ENCODE measurements at places on chromosomes 5 and 9. TPM values are rescaled to one million over a fixed set of nuclear protein-coding genes. Genes with fewer than 3 reads are reported as not detected.
A peak's percentile ranks its signal among the peaks of the same experiment; 100 is the strongest.

The OR1J2 gene
- not detected for total RNA-seq

The SLC25A2 gene
- total RNA-seq = 0.62 TPM

The CFAP77 gene
- 3.7 TPM for total RNA-seq

The TMEFF1 gene
- 45.8 TPM for total RNA-seq

The CRHBP gene
- total RNA-seq = 108 TPM

The NRG2 gene
- not detected for total RNA-seq

The TBC1D2 gene
- 2.3 TPM for total RNA-seq

The FGD3 gene
- total RNA-seq = 1.1 TPM

The TOR2A gene
- total RNA-seq = 29.1 TPM

The PCA3 gene
- 0.62 TPM for total RNA-seq

The SLC6A3 gene
- 0.10 TPM for total RNA-seq

DNA sequence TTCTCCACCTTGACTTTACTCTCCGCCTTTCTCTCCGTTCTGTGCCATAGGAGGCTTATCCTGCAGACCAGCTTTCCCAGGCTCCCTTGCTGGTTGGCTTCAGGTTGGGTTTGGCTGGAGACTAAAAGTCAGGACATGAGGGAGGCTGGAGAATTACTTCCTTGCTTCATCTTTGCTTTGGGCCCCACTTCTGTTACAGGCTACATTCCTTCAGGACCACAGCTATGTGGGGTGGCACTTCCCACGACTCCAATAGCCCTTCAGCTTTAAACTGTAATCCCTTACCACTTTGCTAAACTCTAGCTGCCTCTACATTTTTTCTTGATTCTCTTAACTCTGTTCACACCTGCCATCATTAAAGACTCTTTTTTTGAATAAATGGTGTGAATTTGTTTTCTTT lies 186.7 kb upstream of the NR4A3 start:
- no peaks in the 10 kb centered on the region for H3K27me3 ChIP-seq
- DNase-seq = no peak
- no peak overlapping the region for H3K27ac ChIP-seq

DNA sequence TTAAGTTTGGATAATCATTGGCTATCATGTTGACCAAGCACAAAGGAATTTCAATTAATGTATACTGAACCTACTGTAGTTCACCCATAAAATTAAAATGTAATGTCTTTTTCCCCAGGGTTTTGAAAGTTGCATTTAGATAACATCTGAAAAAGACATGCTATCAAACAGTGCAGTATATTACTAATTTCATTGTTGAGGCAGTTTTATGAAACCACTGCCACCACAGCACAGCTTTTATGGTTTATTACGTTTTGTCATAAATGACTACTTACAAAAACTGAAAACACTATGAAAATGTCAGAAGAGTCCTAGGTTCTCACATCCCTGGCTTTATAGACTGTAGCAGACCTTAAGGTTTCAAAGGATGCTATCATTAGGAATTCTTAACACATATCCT lies 32.0 kb upstream of the HAPLN1 start:
- no peaks in the 10 kb centered on the region for H3K4me1 ChIP-seq
- no peak for DNase-seq
- no peak overlapping the region for H3K4me3 ChIP-seq
- peaks cover 12% of the 10 kb centered on the region for H3K36me3 ChIP-seq
- H3K27ac ChIP-seq = no peak overlapping the region

DNA sequence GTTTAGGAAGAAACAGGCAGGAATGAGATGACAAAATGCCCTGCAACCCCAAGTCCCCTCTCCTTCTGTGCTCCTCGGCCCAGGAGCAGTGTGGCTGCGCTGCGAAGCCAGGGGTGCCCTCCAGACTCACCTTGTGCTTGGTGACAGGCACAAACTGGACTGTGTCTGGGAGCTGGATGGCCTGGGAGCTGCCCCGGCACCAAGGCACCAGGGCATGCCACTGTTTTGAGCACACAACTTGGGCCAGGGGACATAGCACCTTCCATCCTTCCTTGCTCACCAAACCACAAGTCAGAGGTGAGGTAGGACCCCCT lies 51.1 kb downstream of the PRRT1B start:
- peaks cover 15% of the 10 kb centered on the region for H3K4me1 ChIP-seq
- peaks cover 25% of the 10 kb centered on the region for H3K27me3 ChIP-seq
- no peak overlapping the region for H3K27ac ChIP-seq
- no peak overlapping the region for H3K4me3 ChIP-seq

GRCh38 chr5:126124706-126125345 lies 298.4 kb upstream of the GRAMD2B start:
- no peak overlapping the region for H3K4me3 ChIP-seq
- H3K27me3 ChIP-seq = peaks cover 4% of the 10 kb centered on the region
- H3K27ac ChIP-seq = peak overlapping the region; percentile 15
- no peak for DNase-seq
- no peaks in the 10 kb centered on the region for H3K36me3 ChIP-seq

GRCh38 chr5:76495870-76496269 lies 92.8 kb downstream of the IQGAP2 start:
- H3K27ac ChIP-seq = no peak overlapping the region
- DNase-seq = no peak
- H3K4me3 ChIP-seq = no peak overlapping the region
- H3K4me1 ChIP-seq = peaks cover 17% of the 10 kb centered on the region
- H3K27me3 ChIP-seq = peaks cover 1% of the 10 kb centered on the region
- H3K36me3 ChIP-seq = no peaks in the 10 kb centered on the region

- H3K4me3 ChIP-seq = no peak overlapping the region
- H3K27ac ChIP-seq = no peak overlapping the region
- H3K36me3 ChIP-seq = peaks cover 27% of the 10 kb centered on the region
- no peak for DNase-seq
Observed at GRCh38 chr5:81450940-81451339, 57.0 kb upstream of the ACOT12 start.

DNA sequence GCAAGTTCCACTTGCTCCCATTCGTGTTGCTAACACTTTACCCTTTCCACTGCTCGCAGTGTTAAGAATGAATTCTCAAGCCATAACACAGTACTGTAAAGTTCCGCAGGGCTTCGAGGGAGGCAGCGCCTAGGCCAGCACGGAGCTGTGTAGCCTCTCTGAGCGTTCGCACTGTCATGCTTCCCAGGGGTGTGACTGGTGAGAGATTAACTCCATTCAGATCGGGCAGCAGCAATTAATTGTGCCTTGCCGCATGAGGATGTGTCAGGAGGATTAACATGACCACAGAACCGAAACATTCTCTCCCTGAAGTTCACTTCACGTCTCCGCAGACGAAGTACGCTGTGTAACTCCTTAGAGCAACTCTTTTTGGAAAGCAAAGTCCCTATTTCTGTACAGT lies 23.2 kb downstream of the ZBTB34 start:
- DNase-seq = no peak
- H3K4me1 ChIP-seq = peaks cover 21% of the 10 kb centered on the region
- no peaks in the 10 kb centered on the region for H3K27me3 ChIP-seq
- H3K4me3 ChIP-seq = no peak overlapping the region
- peaks cover 12% of the 10 kb centered on the region for H3K36me3 ChIP-seq
- H3K27ac ChIP-seq = no peak overlapping the region

DNA sequence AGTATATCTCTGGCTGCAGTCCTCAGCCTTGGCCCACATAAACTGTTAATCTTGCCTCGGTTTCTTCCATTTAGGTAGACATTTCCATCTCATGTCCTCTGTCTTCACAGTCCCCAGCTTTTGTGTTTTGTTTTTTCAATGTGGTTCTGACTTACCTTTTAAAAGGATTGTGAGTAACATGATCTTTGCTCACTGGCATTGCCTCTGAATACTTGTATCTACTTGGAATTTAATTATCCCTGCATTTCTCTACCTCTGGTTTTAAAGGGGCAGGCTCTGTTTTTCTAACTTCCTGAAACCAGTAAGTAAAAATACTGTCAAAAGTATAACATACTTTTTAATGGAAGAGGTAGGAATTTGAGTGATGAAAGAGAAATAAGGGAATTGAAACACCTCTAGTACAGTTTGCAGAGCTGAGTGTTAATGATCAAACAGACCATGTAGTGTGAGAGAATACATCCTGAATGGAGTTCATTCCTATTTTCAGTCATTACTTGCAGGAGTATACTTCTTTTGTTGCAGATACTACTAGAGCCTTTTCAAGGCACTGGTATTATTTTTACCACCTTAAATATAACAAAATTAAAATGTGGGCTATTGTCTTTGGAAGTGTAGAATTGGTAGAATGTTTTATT lies 62.6 kb downstream of the MTREX start:
- no peaks in the 10 kb centered on the region for H3K27me3 ChIP-seq
- no peak for DNase-seq
- no peak overlapping the region for H3K4me3 ChIP-seq

DNA sequence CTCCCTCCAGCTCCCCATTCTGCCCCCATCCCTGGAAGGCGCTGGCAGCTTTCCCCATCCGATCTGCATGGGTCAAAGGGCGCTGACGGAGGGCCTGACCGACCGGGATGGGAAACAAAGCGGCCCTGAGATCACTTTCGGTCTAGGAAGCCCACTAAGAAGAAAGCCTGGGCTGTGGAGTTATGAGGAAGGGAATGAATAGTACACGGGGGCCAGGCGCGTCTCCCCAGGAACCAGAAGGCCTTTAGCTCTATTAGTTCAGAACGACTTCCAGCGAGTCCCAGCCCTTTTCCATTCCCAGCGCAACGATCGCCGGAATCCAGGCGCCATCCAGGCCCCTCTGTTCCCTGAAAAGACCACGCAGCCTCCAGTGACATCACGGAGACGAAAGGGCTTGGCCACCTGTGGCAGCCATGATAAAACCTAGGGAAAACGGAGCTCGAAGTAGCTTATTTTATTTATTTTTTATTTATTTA lies 70.1 kb upstream of the CCDC180 start:
- H3K36me3 ChIP-seq = no peaks in the 10 kb centered on the region
- H3K4me3 ChIP-seq = peak overlapping the region; percentile 98
- H3K27ac ChIP-seq = peak overlapping the region; percentile 98
- H3K4me1 ChIP-seq = peaks cover 36% of the 10 kb centered on the region
- DNase-seq = peak; percentile 48

DNA sequence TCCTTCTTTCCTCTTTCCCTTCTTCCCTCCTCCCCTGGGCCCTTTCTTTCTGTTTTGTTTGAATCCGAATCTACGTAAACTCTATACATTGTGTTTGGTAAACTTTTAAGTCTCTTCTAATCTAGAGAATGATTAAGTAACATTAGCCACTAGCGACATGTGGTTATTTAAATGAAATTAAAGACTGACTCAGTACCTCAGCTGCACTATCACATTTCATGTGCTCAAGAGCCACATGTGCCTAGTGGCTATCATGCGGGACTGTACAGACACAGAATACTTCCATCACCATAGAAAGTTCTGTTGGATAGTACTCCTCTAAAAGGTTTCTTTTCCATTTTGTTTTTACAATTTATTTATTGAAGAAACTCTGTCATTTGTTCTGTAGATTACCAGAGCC lies 29.0 kb downstream of the DCTN4 start:
- peaks cover 31% of the 10 kb centered on the region for H3K36me3 ChIP-seq
- no peak for DNase-seq
- H3K4me1 ChIP-seq = no peaks in the 10 kb centered on the region
- H3K4me3 ChIP-seq = no peak overlapping the region

DNA sequence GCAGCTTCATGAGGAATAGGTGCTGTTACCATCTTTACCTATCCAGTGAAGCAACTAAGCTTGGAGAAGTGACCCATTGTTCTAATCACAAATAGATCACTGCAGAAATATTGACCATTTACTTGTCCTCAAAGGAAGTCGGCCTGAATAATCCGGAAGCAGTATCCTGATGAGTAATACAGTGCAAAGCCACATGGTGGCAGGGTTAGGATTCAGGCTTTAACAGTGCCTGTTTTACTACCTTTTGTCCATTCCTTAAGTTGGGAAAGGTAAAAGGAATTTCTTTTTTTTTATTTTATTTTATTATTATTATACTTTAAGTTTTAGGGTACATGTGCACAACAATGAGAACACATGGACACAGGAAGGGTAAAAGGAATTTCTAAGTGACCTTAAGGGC lies 336.3 kb downstream of the KDM4C start:
- peaks cover 14% of the 10 kb centered on the region for H3K4me1 ChIP-seq
- peaks cover 2% of the 10 kb centered on the region for H3K27me3 ChIP-seq
- H3K36me3 ChIP-seq = no peaks in the 10 kb centered on the region
- no peak overlapping the region for H3K4me3 ChIP-seq
- DNase-seq = peak; percentile 35
- peak overlapping the region; percentile 38 for H3K27ac ChIP-seq

DNA sequence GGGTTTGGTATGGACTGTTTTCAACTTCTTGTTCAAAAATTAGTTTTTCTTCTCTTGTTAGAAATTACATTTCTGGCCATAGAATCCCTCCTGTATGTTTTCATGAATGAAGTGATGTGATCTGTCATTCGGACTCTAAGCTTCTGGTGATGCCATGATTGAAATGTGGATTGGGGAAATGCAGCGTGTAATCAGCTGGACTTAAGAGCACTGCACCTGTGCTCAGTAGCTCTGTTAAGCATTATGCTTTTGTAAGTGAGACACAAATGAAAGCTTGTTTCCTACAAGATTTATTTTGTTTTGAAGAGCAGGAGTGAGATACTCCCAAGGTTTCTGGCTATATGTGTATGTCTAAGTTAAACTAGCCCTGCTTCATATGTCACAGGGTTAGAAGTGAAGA lies 24.0 kb upstream of the FAM120AOS start:
- no peak overlapping the region for H3K27ac ChIP-seq
- H3K27me3 ChIP-seq = peaks cover 1% of the 10 kb centered on the region
- DNase-seq = no peak
- peaks cover 4% of the 10 kb centered on the region for H3K4me1 ChIP-seq
- no peaks in the 10 kb centered on the region for H3K36me3 ChIP-seq

- H3K4me3 ChIP-seq = no peak overlapping the region
- no peak for DNase-seq
- H3K27me3 ChIP-seq = peaks cover 6% of the 10 kb centered on the region
- H3K27ac ChIP-seq = no peak overlapping the region
- H3K4me1 ChIP-seq = peaks cover 9% of the 10 kb centered on the region
Observed at GRCh38 chr9:123468541-123468940, 112.5 kb downstream of the CRB2 start.

DNA sequence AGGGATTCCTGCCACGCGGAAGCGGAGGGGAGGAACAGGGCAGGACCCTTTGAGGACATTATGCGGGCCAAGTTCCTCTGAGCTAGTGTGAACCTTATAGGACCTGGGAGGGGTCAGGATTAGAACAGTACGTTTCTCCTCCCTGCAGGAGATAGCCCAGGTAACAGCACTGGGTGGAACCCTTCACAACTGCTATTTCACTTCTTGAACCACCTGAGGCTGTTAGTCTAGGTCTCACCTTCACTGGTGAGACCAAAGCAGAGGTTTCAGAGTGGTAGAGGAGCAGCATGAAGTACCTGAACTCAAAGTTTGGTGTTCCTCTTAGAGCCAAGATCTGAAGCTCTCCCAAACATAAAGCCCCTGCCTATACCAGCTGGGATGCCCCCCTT lies 832 bp downstream of the EIF4EBP3 start:
- H3K4me3 ChIP-seq = peak overlapping the region; percentile 74
- peaks cover 37% of the 10 kb centered on the region for H3K4me1 ChIP-seq
- peak overlapping the region; percentile 67 for H3K27ac ChIP-seq
- DNase-seq = no peak
- H3K27me3 ChIP-seq = peaks cover 6% of the 10 kb centered on the region

- H3K4me3 ChIP-seq = no peak overlapping the region
- H3K27me3 ChIP-seq = peaks cover 3% of the 10 kb centered on the region
- no peak for DNase-seq
- H3K4me1 ChIP-seq = peaks cover 4% of the 10 kb centered on the region
Observed at GRCh38 chr5:140141241-140141640, 15.5 kb downstream of the IGIP start.
